ENCODE measurements at places on chromosomes 12 and 14. TPM values are rescaled to one million over a fixed set of nuclear protein-coding genes. Genes with fewer than 3 reads are reported as not detected.

DNA sequence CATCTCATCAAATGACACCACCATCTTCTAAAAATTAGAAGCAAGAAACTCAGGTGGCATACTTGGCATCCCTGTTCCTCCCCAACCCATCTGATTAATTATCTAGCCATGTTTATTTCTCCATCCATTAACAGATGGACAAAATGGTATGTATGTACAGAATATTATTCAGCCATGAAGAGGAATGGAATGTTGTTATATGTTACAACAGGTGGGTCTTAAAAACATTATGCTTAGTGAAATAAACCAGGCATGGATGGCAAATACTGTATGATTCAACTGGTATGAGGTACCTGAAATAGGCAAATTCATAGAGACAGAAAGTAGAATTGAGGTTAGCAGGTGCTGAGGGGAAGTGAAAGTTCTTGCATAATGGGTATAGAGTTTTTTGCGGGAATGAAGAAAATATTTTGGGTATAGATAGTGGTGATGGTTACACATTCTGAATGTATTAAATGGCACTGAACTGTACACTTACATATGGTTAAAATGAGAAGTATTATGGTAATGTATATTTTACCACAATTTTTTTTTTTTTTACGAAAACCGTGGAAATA is 17.5 kb downstream of the YY1 start:
- no peak for DNase-seq

The KRT2 gene
- polyA plus RNA-seq = not detected

GRCh38 chr14:65933400-65934069 is 521.0 kb downstream of the FUT8 start:
- no peak for DNase-seq

DNA sequence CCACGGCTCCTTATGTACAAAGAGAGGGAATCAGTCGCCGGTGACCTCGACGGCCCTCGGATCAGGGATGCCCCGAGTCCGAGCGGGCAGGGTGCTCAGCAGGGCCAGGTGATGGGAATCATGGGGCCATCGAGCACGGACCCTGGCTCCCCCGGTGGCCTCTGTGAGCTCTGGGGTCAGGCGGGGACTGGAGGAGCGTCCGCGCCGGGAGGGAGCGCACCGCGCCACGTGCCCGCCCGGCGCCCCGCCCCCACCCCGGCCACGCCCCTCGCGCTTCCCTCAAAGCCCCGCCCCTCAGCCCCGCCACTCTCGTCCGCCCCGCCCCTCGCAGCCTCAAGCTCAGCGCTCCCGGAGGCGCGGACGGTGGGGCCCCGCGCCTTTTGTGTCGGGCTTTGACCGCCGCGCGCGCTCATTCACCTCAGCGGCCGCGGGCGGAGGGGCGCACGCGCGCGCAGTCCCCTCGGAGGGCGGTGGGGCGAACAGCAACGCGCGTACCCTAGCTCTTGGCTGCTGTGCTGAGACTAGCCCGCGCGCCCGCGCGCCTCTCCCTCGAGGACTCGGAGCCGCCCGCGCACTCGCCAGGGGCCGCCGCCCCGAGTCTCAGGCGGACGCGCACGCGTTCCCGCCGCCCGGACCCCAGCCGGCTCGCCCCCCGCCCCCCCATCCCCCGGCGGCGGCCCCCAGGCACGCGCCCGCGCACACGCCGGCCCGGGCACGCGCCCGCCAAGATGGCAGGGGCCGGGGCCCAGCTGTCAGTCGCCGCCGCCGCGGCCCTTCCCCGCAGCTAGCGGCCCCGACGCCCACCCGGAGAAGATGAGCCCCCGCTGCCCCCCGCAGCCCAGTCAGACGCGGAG is 93.9 kb upstream of the EVL start:
- DNase-seq = peak; percentile 95

GRCh38 chr12:115962216-115962615 is 315.3 kb downstream of the MED13L start:
- DNase-seq = no peak
